ENCODE measurements at places on chromosomes 12 and 14. TPM values are rescaled to one million over a fixed set of nuclear protein-coding genes. Genes with fewer than 3 reads are reported as not detected.
A peak's percentile ranks its signal among the peaks of the same experiment; 100 is the strongest.

- DNase-seq: peak; percentile 30
- H3K27ac ChIP-seq: no peak overlapping the region
- no peaks in the 10 kb centered on the region for H3K4me1 ChIP-seq
- no peaks in the 10 kb centered on the region for H3K27me3 ChIP-seq
- H3K4me3 ChIP-seq: no peak overlapping the region
Observed at GRCh38 chr14:96905825-96906224, 108.6 kb downstream of the VRK1 start.

DNA sequence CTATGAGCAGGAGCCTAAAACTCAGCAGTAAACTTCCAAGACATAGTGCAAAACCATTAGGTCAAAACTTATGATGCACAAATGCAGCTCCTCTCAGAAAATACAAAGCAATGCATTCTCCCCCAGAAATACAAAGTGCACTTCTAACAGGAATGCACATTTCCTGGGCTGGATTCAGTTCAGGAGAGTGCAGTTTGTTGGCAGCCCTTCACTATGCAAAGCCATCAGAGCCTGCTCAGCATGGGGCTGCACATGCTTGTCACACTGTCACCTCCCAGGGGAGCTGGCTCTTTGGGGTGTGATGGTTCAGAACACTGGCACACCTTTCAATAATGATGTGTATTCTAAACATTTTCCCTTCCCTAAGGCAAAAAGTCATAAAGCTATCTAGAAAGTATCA lies 110.4 kb downstream of the KCNK10 start:
- no peak overlapping the region for H3K4me3 ChIP-seq
- no peaks in the 10 kb centered on the region for H3K4me1 ChIP-seq
- H3K27me3 ChIP-seq: no peaks in the 10 kb centered on the region
- H3K36me3 ChIP-seq: no peaks in the 10 kb centered on the region
- H3K27ac ChIP-seq: no peak overlapping the region
- DNase-seq: no peak

- peak overlapping the region; percentile 72 for H3K27ac ChIP-seq
Observed at GRCh38 chr14:99592933-99593753, 10.9 kb downstream of the CCDC85C start.

- no peaks in the 10 kb centered on the region for H3K27me3 ChIP-seq
- H3K36me3 ChIP-seq: peaks cover 11% of the 10 kb centered on the region
- H3K4me1 ChIP-seq: no peaks in the 10 kb centered on the region
- no peak for DNase-seq
- H3K4me3 ChIP-seq: no peak overlapping the region
- H3K27ac ChIP-seq: no peak overlapping the region
Observed at GRCh38 chr14:23487216-23487615, 17.7 kb downstream of the NGDN start.

- no peaks in the 10 kb centered on the region for H3K4me1 ChIP-seq
- H3K36me3 ChIP-seq: no peaks in the 10 kb centered on the region
- no peaks in the 10 kb centered on the region for H3K27me3 ChIP-seq
- DNase-seq: no peak
- no peak overlapping the region for H3K4me3 ChIP-seq
- H3K27ac ChIP-seq: no peak overlapping the region
Observed at GRCh38 chr14:79951572-79951971, 259.7 kb downstream of the DIO2 start.

GRCh38 chr14:35556548-35556947 lies 22.6 kb downstream of the INSM2 start:
- H3K27ac ChIP-seq: no peak overlapping the region
- H3K4me1 ChIP-seq: no peaks in the 10 kb centered on the region
- no peak for DNase-seq
- no peaks in the 10 kb centered on the region for H3K36me3 ChIP-seq
- no peak overlapping the region for H3K4me3 ChIP-seq
- H3K27me3 ChIP-seq: no peaks in the 10 kb centered on the region

DNA sequence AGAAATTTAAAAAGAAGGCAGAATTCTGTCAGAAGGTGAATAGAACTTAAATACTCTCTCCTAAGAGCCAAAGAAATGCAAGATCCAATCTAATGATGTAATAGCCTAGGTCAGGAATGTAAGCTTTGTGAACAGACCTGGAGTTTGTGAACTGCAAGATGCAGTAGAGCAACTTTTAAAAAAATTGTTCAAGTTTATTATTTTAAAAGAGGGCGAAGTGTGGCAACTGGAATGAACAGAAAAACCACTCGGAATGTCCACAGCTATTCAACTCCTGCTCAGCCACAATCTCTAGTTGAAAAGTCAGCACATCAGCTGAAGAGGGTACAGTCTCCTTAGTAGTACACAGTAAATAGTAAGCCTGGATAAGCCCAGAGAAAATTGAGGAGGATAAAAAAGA lies 228.8 kb downstream of the PPFIA2 start:
- no peaks in the 10 kb centered on the region for H3K27me3 ChIP-seq
- H3K4me1 ChIP-seq: no peaks in the 10 kb centered on the region
- H3K36me3 ChIP-seq: no peaks in the 10 kb centered on the region
- no peak overlapping the region for H3K4me3 ChIP-seq

DNA sequence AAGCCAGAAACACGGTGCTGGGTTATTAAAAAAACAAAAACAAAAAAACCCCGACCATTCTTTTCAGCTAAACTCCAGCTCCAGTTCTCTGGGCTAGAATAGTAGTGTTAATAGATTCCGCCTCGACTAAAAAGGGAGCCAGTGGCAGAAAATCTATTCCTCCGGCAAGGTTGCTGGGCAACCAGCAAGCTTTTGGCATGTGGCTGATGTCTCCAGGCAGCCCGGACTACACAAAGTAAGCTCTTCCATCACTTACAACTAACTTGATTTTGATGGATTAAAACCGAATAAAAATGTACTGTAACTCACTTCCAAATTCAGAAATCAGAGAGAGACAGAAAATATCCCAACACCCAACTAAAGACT lies 126.4 kb upstream of the FOXN3 start:
- DNase-seq: peak; percentile 38
- H3K27me3 ChIP-seq: no peaks in the 10 kb centered on the region
- no peaks in the 10 kb centered on the region for H3K36me3 ChIP-seq
- H3K27ac ChIP-seq: no peak overlapping the region

The ACTN1 gene
- polyA plus RNA-seq: 116 TPM

DNA sequence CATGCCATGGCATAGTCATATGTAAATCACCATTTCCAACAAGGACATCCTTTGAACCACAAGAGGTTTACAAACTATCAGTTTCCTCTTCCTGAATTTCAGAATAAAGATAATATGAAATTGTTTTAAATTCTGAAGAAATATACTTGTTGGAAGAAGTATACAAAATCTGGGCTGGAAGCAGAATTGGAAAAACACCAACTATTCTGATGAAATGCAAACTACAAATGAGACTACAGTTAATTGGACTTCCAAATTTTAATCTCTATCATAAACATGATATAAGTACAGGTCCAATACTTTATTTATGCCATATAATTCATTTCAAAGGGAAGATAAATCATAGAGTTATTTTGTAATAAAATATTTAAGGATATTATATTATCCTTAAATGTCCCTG lies 80.1 kb downstream of the NOVA1 start:
- H3K36me3 ChIP-seq: no peaks in the 10 kb centered on the region
- no peaks in the 10 kb centered on the region for H3K4me1 ChIP-seq
- no peak overlapping the region for H3K4me3 ChIP-seq

- no peaks in the 10 kb centered on the region for H3K4me1 ChIP-seq
- no peaks in the 10 kb centered on the region for H3K27me3 ChIP-seq
- no peak overlapping the region for H3K27ac ChIP-seq
- no peaks in the 10 kb centered on the region for H3K36me3 ChIP-seq
- H3K4me3 ChIP-seq: no peak overlapping the region
Observed at GRCh38 chr12:76890151-76891143, 11.6 kb upstream of the CSRP2 start.

GRCh38 chr14:50744231-50744630 lies 76.1 kb upstream of the SAV1 start:
- no peak overlapping the region for H3K27ac ChIP-seq
- peaks cover 4% of the 10 kb centered on the region for H3K4me1 ChIP-seq
- peaks cover 25% of the 10 kb centered on the region for H3K36me3 ChIP-seq
- DNase-seq: no peak
- H3K4me3 ChIP-seq: no peak overlapping the region

The PZP gene
- 0.61 TPM for polyA plus RNA-seq

The SMCO2 gene
- 0.16 TPM for polyA plus RNA-seq

DNA sequence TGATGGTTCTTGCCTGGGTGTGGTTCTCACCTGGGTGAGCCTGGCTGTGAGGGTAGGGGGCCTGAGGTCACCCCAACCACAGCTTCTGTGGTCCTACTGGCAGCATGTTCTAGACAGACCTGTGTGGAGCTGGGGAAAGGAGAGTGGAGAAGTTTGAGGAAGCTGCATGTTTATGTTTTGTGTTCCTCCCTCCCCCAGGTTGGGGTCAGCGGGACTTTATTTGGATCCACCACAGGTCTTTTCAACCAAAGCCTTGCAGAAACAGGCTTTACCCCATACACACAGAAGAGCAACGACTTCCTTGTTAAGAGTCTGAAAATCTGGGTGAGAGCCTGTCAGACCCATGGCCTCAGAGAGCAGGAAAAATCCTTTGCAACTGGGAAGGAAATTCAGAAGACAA lies 5.6 kb downstream of the CD9 start:
- no peaks in the 10 kb centered on the region for H3K27me3 ChIP-seq
- H3K4me1 ChIP-seq: peaks cover 8% of the 10 kb centered on the region
- no peak for DNase-seq
- peaks cover 3% of the 10 kb centered on the region for H3K36me3 ChIP-seq
- peak overlapping the region; percentile 22 for H3K27ac ChIP-seq
- H3K4me3 ChIP-seq: no peak overlapping the region

DNA sequence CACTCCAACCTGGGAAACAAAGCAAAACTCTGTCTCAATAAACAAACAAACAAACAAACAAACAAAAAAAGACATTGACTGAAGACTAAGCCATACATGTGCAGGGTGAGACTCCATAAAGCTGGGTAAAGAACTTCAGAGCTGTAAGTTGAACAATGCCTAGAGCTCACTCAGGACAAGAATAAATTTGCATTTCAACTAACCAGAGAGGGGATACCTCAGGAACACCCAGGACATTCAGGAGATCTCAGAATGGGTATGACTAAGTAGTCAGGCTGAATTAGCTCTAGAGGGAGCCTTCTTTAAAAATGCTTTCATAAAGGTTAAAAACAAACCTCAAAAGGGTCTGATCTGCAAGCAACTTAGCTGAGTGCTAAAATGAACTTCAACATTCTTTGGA lies 267.7 kb upstream of the DIO3 start:
- H3K27me3 ChIP-seq: no peaks in the 10 kb centered on the region
- no peak overlapping the region for H3K4me3 ChIP-seq
- no peak for DNase-seq

DNA sequence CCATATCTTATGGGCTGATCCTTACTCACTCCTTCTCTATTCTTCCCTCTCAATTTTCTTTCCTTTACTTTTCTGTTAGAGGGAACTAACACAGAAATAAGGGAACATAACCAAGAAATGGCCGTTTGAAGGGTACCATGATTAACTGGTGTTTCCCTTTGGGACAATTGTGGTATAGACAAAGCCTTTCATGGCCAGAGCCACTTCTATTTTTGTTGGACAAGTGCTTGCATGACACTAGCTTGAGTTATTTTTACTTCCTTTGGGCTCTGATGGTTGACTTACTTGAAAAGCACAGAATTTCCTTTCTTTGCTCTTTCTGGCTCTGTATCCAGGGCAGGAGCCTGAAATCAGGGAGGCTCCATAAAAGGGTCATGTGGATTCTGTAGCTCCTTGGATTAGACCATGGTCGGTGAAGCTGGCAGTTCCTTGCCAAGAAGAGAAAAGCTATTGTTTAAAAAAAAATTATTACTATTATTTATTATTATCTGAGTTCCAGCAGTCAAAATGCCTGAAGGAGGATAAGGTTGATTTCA lies 130.6 kb downstream of the KTN1 start:
- no peaks in the 10 kb centered on the region for H3K36me3 ChIP-seq
- H3K4me3 ChIP-seq: no peak overlapping the region
- no peaks in the 10 kb centered on the region for H3K27me3 ChIP-seq

DNA sequence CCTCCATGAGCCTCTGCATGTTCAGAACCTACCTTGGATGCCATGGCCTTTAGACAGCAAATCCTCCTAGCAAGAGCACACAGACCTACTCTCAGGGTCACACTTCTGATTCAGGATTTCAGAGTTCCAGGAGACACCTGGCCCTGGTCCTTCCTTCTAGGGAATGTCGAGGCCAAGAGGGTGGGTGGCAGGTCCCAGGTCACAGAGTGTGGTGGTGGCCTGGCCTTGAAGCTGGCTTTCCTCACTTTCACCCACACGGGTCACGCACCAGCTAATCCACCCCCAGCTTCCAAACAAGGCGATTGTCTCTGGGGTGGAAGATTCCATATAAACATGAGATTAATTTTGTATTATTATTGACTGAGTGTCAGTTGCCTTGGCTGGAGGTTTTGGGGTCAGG lies 328.3 kb upstream of the RTL1 start:
- no peaks in the 10 kb centered on the region for H3K36me3 ChIP-seq
- no peak for DNase-seq
- H3K27ac ChIP-seq: no peak overlapping the region
- H3K4me3 ChIP-seq: no peak overlapping the region
- H3K4me1 ChIP-seq: peaks cover 5% of the 10 kb centered on the region
- H3K27me3 ChIP-seq: no peaks in the 10 kb centered on the region

DNA sequence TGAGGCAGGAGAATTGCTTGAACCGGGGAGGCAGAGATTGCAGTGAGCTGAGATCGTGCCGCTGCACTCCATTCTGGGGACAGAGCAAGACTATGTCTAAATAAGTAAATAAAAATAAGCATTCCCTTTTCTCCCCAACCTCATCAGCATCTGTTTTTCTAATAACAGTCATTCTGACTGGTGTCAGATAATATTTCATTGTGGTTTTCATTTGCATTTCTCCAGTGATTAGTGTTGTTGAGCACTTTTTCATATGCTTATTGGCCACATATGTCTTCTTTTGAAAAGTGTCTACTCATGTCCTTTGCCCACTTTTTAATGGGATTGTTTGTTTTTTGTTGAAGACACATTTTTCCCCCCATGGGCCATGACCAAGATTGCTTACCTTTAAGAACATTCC lies 243.2 kb downstream of the ADAMTS20 start:
- H3K27me3 ChIP-seq: no peaks in the 10 kb centered on the region
- DNase-seq: no peak
- H3K27ac ChIP-seq: no peak overlapping the region

GRCh38 chr14:90518069-90518940 lies 121.5 kb downstream of the CALM1 start:
- H3K4me3 ChIP-seq: no peak overlapping the region
- no peak overlapping the region for H3K27ac ChIP-seq
- peak; percentile 78 for DNase-seq
- H3K4me1 ChIP-seq: peaks cover 55% of the 10 kb centered on the region
- no peaks in the 10 kb centered on the region for H3K27me3 ChIP-seq

The IFNG-AS1 gene
- polyA plus RNA-seq: not detected

DNA sequence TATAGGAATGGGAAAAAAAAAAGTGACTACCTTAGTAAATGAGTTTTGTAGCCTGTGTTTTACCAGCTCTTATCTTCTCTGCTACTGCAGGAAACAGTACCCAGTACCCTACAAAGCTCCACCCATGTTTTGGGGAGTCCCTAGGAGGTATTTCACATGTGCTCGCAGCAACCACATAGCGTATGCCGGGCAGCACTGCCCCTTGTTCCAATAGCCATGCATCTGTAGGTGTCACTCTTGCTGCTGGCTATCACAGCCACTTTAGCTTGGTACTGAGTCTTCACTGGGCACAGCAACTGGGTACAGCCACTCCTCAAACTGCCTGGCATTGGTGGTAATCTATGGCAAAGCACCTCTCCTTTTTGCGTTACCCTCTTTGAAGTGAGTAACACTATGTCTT lies 2.0 kb upstream of the MDM1 start:
- no peak for DNase-seq
- H3K27me3 ChIP-seq: no peaks in the 10 kb centered on the region
- H3K36me3 ChIP-seq: no peaks in the 10 kb centered on the region
- no peak overlapping the region for H3K27ac ChIP-seq
- H3K4me3 ChIP-seq: no peak overlapping the region

The KLHDC1 gene
- 3.7 TPM for polyA plus RNA-seq

The OASL gene
- polyA plus RNA-seq: 7.8 TPM
